Germinal center (tissue), 1 donor: ENCODE measurements at places on chromosomes 2 and 18.

DNA sequence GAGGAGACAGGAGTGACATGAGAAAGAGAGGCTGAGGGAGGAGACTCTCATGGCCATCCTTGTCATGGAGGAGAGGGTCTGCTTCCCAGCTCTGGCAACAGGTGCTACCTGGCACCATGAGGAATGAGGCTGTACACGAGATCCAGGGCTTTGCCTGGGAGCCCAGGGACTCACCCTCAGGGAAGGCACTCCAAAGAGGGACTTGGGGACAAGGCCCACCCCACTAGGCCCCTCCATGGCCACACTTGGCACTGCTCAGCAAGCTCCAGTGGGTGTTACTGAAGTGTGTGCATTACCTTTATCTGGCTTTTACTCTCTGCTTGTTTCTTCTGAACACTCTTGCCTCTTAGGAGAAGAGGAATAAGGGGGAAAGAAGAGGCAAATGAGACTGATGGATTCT lies 2.7 kb downstream of the CFAP65 start:
- no peak for DNase-seq

DNA sequence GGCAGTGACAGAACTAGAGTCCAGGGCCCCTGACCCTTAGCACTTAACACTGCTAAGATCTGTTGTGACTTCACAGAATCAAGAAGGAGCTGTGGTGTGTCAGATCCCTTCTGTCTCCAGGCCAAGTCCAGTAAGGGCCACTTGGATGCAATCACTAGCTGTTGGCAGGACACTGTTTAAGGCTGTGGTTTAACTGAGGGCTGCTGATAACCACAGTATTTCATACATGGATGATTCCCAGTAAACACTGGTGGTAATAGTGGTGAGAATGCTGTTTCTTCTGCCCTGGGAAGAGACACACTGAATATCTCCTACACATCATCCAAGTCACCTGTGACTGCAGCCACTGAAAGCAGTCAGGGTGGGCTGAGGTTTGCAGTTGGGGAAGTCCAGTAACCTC lies 77.7 kb upstream of the FBXO11 start:
- no peak for DNase-seq

DNA sequence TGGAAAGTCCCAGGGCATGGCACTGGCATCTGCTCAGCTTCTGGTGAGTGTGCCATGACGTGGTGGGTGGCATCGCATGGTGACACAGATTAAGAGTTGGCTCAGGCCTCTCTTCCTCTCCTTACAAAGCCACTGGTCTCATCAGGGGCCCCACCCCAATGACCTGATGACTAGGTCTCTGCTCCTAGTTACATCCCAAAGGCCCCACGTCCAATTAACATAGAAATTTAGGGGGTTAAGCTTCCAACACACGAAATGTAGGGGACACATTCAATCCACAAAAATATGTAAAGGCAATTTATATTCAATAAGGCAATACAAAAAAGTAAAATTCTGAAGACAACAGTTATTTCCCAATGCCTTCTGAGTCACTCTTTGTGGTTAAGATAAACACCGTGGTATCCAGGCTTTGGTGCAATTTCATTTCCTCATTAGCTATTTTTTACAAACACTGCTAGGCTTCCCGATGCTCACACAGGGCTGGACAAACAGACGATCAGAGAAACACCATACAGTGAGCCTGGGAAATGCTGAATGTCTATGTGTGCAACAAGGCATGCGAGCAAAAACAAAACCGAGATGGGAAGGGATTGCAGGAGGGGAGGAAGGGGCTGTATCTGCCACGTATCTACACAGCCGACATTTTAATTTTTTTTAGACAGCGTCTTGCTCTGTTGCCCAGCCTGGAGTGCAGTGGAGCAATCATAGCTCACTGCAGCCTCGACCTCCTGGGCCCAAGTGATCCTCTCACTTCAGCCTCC lies 67.2 kb downstream of the MBP start:
- no peak for DNase-seq

GRCh38 chr18:4060427-4061281 lies 394.5 kb downstream of the DLGAP1 start:
- DNase-seq, result no peak

DNA sequence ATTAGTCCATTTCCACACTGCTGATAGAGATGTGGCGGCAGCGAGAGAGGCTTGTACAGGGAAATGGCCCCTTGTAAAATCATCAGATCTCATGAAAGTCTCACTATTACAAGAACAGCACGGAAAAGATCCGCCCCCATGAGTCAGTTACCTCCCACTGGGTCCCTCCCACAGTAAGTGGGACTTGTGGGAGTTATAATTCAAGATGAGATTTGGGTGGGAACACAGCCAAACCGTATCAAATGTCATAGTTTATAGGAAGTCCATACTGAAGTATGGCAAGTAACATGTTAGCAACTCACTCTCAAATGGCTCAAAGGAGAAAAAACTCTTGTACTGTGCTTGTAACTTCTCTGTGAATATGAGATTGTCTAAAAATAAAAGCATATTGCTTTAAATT lies 56.1 kb downstream of the FARP2 start:
- no peak for DNase-seq

DNA sequence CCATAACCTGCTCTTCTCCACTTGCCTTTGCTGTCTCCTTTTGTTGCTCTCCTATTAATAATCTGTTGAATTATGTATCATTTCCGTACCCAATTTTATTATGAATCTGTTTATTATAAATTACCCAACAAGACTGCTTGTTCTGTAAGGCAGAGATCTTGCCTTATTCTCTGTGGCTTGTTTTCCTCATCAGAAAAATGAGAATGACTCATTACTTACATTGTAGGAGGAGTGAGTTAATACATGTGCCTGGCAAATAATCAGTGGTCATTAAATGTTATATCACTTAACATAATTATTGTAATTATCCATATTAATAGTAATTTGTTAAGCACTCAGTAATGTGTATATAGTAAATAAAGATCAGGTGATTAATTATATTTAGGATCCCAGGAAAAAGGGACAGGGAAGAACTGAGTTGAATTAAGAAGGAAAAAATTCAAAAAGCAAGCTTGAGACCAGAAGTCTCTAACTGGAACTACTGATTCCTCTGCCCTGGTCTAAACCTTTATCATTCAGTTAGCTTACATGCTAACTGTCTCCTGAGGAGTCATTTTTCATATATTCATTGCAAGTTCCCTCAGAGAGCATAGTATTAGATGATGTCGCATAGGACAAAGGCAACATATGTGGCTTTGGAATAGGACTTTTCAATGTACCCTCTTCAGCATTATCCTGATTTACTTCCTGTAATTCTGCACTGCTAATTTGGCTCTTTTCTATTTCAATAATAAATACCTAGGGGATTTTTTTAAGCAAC lies 335.7 kb downstream of the GALNT13 start:
- DNase-seq, result no peak

DNA sequence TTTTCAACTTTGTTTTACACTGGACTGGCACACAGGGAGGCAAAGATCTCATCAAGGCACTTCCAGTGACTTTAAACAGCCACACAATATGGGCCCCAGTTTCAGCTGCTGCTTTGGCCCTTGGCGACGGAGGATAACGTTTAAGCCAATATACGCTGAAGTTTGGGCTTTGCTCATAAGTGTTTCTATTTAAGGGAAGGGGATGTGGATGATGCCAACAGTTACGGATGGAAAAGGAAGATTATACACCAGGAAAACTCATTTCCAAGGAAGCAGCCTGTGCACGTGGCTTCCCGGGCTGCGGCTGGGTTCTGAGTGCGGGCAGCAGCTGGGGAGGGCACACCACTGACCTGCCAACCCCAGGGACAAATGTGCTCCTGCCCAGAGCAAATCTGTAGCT lies 151.1 kb downstream of the SH3BP4 start:
- no peak for DNase-seq

DNA sequence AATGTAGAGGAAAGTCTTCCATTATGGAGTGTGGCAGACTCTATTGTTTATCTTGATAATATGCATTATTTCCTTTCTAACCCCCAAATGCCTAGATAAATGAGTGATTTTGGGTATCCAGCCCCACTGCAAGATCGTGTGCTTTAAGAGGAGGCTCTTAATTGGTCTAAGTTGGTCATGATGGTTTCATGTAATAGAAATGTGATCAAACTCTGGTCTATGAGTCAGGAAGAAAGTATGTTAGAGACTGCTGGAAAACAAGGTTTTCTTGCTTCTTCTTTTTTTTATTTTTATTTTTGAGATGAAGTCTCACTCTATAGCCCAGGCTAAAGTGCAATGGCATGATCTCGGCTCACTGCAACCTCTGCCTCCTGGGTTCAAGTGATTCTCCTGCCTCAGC lies 344.5 kb upstream of the TNP1 start:
- no peak for DNase-seq

DNA sequence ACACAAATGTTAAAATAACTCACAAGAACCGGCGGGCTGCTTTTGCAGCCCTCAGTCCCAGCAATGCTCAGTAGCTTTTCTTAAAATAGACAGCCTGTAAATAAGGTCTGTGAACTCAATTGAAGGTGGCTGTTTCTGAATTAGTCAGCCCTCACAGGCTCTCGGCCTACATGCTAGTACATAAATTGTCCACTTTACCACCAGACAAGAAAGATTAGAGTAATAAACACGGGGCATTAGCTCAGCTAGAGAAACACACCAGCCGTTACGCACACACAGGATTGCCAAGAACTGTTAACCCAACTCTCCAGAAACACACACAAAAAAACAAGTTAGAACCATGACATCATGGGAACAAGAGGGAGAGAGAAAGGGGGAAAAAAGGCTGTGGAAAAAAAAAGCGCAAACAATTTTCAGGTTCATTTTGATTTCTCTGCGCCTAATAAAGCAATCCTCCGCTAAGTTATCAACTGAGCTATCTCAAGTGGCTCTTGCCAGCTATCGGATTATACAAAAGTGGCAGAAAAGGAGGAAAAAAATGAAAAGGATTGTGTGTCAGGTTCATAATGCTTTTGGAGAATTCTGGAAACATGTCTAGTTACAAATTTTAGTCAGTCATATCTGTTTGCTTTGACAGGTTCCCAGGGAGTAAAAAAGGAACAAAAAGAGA lies 89.1 kb downstream of the ZEB2 start:
- no peak for DNase-seq

GRCh38 chr18:12041561-12041960 lies 52.1 kb upstream of the ANKRD62 start:
- no peak for DNase-seq

DNA sequence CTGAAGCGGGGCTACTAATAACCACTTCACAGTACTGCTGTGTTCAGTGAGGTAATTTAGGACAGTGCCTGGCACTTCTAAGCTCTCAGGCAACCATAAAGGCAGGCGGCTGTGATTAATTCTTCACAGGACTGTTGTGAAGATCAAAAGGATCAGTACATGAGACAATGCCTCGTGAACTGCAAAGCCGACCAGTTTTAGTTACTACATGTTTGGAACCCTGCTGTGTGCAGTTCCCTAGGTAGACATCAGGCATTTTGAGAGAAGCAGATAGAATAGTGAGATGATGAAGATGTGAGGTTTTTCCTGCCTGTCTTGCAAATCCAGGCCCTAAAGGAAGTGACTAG lies 19.1 kb downstream of the EFHD1 start:
- no peak for DNase-seq

DNA sequence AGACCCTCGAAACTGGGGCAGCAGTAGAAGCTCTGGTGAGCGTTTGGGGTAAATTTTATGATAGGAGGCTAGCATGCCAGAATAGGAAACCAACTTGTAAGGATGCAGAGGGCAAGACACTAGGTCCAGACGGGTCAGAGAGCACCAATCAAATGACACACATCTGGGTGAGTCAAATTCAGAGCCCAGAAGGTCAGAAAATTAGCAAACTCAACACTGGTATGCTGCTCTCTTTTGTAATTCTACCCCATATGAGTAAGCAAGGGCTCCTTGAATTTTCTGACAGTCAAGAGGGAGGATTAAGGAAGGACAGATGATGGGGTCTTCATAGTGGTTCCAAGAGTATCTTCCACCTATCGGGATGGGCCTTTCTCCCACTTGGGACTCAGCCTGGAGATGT lies 209.8 kb downstream of the BCL2 start:
- no peak for DNase-seq

DNA sequence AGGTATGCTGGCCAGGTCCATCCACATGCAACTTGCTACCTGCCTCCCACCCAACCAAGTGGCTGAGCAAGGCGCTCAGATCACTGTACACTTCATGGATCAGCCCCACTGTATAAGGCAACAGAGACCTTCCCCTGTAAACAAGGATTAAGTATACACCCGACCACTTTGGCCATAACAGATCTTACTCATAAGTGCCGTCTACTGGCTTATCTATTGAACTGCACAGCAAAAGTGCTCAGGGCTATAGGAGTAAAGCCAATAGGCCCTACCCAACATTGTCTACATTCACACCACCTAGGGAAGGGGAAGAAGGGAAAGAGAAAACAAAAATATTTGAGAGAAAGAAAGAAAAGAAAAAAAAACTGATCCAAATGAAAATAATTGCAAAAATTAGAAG lies 663.9 kb upstream of the LRRTM1 start:
- no peak for DNase-seq

GRCh38 chr2:20623741-20624155 lies 27.1 kb downstream of the HS1BP3 start:
- no peak for DNase-seq

GRCh38 chr2:217846321-217846743 lies 156.5 kb downstream of the TNS1 start:
- no peak for DNase-seq

DNA sequence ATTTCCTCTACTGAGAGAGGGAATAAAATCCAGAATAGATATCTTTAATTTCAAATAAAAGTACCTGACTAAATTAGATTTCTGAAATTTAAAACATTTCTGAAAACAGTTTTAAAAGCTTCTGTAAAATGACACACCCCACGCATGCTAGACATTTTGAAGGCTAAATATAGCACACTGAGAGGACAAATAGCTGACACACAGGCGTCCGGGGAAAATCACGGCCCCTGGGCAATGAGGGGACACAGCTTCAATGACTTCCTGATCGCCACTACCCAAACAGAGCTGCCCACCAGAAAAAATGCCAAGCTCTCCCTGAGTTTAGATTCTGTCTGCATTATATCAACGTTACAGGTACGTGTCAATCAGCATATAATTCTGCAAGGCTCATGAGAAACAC lies 10.9 kb downstream of the TBC1D8 start:
- no peak for DNase-seq

GRCh38 chr2:231781798-231782726 lies 980 bp upstream of the PDE6D start:
- peak; percentile 10 for DNase-seq

GRCh38 chr2:2795438-2796091 lies 464.5 kb upstream of the MYT1L start:
- DNase-seq, result no peak

DNA sequence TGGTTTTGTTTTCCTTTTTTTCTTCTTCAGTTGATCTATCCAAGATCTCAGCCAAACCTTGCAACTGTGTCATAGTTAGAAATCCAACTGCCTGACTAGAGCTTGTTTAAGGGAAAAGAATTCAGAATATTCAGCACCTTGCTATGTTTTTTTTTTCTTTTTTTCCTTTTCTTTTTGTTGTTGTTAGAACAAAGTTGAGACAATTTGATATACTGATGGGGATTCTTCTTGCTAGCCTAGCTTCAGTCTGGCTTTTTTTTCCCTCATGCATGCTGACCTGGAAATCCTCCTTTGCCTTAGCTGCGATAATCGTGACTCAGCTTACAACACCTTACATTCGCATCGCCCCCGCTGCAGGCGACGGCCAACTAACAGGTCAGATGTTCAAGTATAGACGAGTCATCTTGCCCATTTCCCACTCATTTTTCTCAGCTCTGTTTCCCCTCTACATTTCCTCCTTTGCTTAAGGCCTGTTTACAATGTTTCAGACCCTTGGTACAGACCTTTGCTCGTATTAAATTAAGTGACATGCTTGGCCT lies 487.2 kb upstream of the RAB12 start:
- no peak for DNase-seq

GRCh38 chr18:23126376-23127056 lies 8.8 kb upstream of the CABLES1 start:
- DNase-seq, result no peak
